Activated CD8-positive, alpha-beta T cell treated with anti-CD3 and anti-CD28 coated beads for 36 hours (primary cell): ENCODE measurements at places on chromosomes 13 and 19. TPM values are rescaled to one million over a fixed set of nuclear protein-coding genes. Genes with fewer than 3 reads are reported as not detected.

DNA sequence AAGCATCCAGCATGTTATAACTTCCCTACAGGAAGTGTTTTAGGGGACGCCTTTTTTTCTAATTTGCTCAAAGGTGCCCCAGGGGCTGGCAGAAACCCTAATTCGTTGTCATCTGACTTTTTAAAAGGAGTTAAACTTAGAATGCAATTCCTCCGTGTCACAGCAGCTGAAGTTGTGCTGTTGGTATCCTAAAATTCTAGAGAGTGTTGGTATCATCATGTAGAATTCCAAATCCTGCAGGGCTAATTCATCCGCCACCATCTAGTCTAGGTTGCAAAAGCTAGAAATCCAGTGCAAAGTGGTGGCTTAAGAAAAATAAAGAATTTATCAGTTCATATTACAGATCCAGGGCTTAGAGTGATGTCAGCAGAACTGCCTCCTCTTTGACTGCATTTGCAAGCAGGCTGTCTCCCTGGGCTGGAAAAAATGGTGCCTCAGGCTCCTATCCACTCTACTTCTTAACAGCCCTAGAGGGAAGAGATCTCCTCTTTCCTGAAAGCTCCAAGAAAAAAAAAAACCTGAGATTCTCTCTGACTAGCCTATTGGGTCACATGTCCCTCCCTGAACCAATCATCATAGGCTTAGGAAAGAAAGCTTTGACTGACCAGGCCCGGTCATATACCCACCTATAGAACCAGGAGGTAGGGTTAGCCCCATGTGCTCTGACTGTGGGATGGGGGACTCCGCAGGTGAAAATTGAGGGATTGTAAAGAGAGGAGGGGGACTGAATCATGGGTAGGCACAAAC is 73.0 kb downstream of the MAP4K1 start:
- H3K36me3 ChIP-seq, result no peaks in the 10 kb centered on the region
- no peak for DNase-seq
- peaks cover 17% of the 10 kb centered on the region for H3K4me1 ChIP-seq
- no peaks in the 10 kb centered on the region for H3K27me3 ChIP-seq
- no peak overlapping the region for H3K4me3 ChIP-seq
- H3K27ac ChIP-seq, result no peak overlapping the region

- H3K27me3 ChIP-seq, result no peaks in the 10 kb centered on the region
- H3K27ac ChIP-seq, result peak overlapping the region; percentile 48
- no peak overlapping the region for H3K4me3 ChIP-seq
- peaks cover 13% of the 10 kb centered on the region for H3K36me3 ChIP-seq
Measured at GRCh38 chr13:19685034-19685433, 51.6 kb downstream of the MPHOSPH8 start.

DNA sequence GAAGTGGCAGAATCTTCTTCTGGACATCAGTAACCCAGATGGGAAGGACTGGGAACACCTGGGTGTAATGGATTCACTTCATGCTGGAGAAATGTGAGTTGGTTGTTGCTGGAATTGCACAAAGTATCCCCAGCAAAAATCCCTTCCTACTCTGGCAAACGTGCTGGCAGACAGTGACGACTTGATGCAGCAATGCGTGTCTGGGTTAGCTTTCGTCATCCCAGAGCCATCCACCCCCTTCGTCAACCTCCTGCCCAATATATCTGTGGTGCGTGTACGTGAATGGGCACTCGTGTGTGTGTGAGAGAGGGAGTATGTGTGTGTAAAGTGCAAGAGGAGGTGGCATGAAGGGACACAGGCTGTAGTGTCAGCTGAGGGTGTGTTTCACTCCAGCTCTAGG is 70.9 kb downstream of the TM9SF2 start:
- H3K36me3 ChIP-seq, result no peaks in the 10 kb centered on the region
- no peak overlapping the region for H3K4me3 ChIP-seq
- no peak overlapping the region for H3K27ac ChIP-seq

DNA sequence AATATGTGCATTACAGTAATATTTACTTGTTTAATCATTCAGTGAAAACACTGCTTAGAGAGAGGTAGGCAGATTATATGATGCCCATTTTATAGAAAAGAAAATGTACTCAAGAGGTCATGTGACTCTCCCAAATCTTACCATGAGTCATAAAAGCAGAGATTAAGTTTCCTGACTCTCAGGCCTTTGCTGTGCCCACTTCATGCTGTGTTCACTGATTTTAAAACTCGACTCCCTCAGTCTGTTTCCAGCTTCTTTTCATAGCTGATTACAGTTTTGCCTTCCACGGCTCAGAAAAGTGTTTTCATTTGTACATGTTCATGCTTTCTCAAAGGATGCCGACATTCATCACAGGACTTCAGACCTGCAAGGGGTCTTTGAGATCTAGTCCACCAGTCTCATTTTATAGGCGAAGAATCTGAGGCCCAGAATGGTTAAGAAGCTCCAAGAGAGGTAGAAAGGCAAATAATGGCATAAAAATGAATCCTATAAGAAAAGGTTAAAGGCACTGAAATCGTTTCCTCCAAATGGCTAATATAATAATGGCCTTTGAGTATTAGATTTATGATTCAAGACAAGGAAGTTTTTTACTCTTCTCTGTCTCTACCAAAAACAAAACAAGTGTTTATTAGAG is 9.0 kb upstream of the IPO5 start:
- H3K27ac ChIP-seq, result no peak overlapping the region
- no peak overlapping the region for H3K4me3 ChIP-seq
- peaks cover 5% of the 10 kb centered on the region for H3K27me3 ChIP-seq
- H3K36me3 ChIP-seq, result no peaks in the 10 kb centered on the region

- H3K4me3 ChIP-seq, result no peak overlapping the region
- H3K27ac ChIP-seq, result no peak overlapping the region
- H3K27me3 ChIP-seq, result no peaks in the 10 kb centered on the region
- no peak for DNase-seq
- no peaks in the 10 kb centered on the region for H3K36me3 ChIP-seq
- H3K4me1 ChIP-seq, result no peaks in the 10 kb centered on the region
Measured at GRCh38 chr13:51027644-51028043, 83.4 kb downstream of the C13orf42 start.

- peaks cover 14% of the 10 kb centered on the region for H3K4me1 ChIP-seq
- no peak for DNase-seq
- no peak overlapping the region for H3K4me3 ChIP-seq
- no peaks in the 10 kb centered on the region for H3K27me3 ChIP-seq
- no peak overlapping the region for H3K27ac ChIP-seq
Measured at GRCh38 chr19:1247748-1248138, 640 bp upstream of the MIDN start.

GRCh38 chr19:35713904-35714495 is 3.8 kb upstream of the KMT2B start:
- peaks cover 32% of the 10 kb centered on the region for H3K4me1 ChIP-seq
- H3K27ac ChIP-seq, result peak overlapping the region; percentile 100
- DNase-seq, result no peak
- no peaks in the 10 kb centered on the region for H3K27me3 ChIP-seq
- peak overlapping the region; percentile 83 for H3K4me3 ChIP-seq

SCEL gene
- not detected for total RNA-seq

CLPTM1 gene
- total RNA-seq, result 38.6 TPM

ZNF57 gene
- 5.0 TPM for total RNA-seq

RASIP1 gene
- 0.72 TPM for total RNA-seq
